ENCODE measurements at places on chromosomes 1 and 21.

- DNase-seq, result no peak
Observed at GRCh38 chr21:44972821-44973220, 33.0 kb downstream of the SLX9 start.

DNA sequence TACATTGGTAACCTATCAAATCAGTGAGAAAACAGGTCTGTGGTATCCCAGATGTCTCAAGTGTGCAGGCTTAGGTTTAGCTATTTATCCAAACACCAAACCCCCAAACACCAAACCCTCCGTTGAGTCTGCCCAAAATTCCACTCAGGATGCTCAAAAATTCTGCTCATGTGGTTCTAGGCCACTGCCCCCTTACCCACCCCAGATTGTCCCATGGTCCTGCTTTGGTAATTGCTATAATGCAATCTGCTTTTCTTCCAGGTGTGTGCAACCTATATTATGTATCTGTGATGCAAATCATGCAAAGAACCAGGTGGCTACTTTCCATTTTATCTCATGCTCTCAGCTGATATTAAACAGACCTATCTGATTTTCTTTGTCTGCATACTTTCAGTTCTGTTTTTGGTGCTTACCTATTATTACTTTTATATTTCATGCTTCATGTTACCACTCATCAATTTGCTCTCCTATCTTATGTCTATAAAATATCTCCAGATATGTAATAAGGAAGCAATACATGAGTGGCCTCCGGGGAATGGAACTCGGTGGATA lies 123.7 kb downstream of the TOMM20 start:
- no peak for DNase-seq

- no peak for DNase-seq
Observed at GRCh38 chr1:67371043-67371442, 59.2 kb downstream of the SERBP1 start.

GRCh38 chr1:156887317-156887716 lies 6.2 kb upstream of the PEAR1 start:
- DNase-seq, result no peak

- no peak for DNase-seq
Observed at GRCh38 chr21:38834725-38835124, 29.0 kb downstream of the ETS2 start.

DNA sequence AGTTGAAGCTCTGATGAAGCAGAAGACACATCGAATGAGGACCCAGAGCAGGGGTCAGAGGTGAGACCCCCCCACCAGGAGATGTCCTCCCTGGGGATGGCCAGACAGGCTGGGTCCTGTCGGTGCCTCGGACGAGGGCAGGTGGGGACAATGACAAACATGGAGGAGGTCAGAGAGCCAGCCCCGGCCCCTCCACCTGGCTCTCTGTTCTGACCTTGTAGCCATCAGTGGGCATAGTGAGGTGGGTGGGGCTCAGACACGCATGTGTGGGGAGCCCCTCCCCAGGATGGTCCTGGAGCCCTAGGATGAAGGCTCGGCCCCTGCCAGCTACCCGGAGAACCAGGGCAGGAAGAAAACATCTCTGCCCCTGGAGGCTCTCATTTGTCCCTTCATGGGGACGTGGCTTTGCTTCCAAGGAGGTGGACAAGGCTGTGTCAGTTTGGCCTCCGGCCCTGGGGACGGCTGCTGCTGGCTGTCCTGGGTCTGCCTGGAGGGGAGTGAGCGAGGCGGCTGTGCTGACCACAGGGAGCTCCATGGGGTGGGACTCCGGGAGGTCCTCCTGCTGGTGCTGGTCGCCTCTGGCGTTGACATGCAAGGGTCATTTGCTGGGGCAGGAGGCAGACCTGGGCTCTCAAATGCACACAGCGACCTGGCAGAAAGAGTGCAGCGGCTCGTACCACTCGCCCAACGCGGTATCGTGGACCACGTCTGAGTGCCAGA lies 2.6 kb downstream of the KRTAP10-6 start:
- DNase-seq, result no peak

- no peak for DNase-seq
Observed at GRCh38 chr1:27594564-27595510, 9.1 kb downstream of the AHDC1 start.

- DNase-seq, result no peak
Observed at GRCh38 chr1:230105754-230106625, 39.0 kb downstream of the GALNT2 start.

GRCh38 chr1:147267711-147268110 lies 25.2 kb downstream of the CHD1L start:
- no peak for DNase-seq

DNA sequence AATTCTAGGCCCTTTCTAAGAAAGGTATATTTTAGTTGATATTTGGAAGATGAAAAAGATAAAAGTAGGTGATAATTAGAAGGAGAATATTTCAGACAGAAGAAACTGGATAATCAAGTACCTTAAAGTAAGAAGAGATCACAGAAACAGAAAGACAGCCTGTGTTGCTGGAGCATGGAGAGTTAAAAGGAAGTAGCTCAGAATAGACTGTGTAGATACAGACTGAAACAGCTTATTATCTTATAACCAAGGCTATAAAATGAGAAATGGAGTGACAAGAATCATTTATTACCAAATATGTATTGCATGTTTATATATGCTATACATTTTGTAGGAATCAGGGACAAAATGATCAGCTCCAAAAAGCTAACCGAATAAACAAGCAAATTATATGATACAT lies 1120.3 kb downstream of the BRINP3 start:
- DNase-seq, result no peak

DNA sequence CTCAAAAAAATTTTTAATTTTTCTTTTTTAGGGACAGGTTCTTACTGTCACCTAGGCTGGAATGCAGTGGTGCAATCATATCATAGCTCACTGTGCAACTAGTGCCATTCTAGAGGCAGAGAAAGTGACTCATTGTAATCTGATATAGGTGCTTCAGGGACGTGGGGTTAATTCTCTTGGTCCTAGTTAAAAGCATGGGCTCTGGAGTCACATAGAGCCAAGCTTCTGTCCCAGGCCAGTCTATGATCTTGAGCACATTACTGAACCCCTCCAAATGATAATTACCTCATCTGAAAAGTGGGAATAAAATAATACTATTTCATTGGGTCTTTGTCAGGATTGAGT lies 1.1 kb upstream of the ADIPOR1 start:
- DNase-seq, result no peak

- DNase-seq, result no peak
Observed at GRCh38 chr1:230441183-230442029, 15.3 kb upstream of the PGBD5 start.

DNA sequence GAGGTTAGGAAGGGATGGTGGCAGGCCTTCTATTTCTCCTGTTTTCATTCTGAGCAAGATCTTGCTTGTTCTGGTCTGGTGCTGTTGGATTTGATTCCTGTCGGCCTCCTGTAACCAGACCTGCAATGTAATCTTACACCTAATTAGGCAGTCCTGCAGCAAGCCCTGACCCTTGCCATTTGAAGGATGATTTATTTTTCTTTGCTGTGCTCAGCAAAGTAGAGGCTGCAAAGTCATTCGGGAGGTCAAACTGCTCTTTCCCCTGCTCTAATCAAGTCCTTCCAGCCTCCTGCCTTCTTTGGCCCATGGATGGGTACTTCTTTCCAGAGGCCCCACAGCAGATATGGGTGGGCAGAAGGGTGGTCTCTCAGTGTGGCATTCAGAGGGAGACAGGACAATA lies 417.7 kb upstream of the USP24 start:
- no peak for DNase-seq

DNA sequence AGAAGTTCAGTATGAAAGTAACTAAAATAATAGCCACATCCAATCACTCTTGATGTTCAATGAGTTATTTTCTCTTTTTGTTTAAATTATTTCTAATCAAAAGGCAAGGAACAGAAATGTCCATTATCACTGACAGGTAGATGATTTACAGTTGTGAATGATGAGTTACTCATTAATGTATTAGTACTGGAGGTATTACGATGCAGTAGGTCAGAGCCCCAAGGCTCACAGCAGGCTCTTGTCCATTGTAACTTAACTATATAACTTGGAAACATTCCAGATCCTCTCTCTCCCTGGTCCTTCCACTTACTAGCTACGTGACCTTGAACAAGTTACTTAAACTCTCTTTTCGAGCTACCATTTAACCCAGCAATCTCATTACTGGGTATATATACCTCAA lies 39.5 kb downstream of the CRB1 start:
- DNase-seq, result no peak

DNA sequence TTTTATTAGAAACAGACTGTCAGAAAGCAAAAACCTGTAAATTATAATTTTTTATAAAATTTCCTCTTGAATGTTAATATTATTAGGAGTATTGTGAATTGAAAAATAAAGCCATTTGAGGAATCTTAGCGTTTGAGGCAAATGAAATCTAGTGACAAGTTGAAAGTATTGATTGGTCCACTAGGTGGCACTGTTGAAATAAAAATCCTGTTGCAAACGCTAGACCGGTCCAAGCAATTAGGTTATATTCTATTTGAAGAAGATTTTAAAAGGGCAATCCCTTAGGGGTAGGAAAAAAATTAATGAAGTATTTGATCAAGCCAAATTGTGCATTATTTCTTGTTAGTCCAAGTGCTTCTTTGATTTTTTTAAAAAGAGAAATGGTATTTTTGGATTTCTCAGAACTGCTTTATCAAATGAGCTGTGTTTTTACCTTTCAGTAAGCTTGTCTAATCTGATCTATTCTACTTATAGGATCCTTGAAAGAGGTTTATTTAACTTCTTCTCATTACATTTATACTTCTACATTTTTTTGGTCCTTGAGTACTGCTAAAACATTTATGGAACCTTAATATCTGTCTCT lies 57.7 kb downstream of the ATG4C start:
- no peak for DNase-seq

DNA sequence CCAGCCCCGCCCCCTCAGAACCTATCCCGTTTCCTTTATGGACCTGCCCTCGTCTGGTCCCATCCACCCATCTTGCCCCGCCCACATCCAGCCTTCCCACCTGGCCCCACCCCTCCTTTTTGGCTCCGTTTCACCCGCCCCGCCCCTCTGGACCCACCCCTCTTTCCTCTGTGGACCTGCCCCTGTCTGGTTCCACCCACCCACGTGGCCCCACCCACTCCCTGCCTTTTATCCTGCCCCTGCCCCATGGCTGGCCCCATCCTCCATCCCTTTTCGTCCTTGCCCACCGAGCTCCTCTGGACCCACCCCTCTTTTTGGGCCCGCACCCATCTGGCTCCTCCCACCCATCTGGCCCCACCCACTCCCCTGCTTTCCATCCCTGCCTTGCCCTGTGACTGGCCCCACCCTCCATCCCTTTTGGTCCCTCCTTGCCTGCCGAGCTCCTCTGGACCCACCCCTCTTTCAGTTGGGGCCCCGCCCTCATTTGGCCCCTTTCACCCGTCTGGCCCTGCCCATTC lies 177.3 kb downstream of the CAMTA1 start:
- DNase-seq, result peak; percentile 62

DNA sequence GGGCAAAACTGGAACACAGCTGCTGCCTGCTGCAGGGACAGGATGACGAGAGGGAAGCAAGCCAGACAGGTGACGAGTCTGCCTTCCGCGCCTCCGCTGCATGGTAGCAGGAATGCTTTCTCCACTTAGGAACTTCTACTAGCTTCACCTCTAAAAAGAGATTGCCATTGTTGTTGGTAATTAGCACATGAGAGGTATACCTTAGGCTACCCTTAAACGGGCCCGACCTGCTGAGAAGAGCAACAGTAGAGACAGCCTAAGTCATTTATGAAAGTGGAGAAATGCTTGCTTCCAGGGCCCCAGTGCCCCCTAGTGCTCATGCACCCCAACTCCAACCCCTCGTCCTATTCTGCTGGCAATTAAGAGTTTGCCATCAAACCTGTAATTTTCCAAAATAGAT lies 96.9 kb upstream of the AKT3 start:
- peak; percentile 44 for DNase-seq

DNA sequence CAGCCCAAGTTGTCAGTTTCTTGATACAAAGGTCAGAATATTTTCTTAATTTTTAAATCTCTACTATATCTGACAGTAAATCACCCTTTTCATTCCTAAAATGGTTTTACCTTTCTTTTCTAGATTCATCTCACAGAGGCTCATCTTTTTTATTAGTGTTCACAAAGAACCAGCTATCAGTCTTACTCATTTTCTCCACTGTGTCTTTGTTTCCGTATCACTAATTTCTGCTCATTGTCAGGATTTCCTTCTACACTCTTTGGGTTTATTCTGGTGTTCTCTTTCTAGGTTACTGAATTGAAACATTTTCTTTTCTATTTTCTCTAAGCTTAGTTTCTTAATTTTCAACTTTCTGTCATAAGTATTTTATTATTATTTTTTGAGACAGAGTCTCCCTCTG lies 8.7 kb downstream of the AGPAT3 start:
- DNase-seq, result no peak

- no peak for DNase-seq
Observed at GRCh38 chr1:93129507-93130099, 50.5 kb downstream of the MTF2 start.

DNA sequence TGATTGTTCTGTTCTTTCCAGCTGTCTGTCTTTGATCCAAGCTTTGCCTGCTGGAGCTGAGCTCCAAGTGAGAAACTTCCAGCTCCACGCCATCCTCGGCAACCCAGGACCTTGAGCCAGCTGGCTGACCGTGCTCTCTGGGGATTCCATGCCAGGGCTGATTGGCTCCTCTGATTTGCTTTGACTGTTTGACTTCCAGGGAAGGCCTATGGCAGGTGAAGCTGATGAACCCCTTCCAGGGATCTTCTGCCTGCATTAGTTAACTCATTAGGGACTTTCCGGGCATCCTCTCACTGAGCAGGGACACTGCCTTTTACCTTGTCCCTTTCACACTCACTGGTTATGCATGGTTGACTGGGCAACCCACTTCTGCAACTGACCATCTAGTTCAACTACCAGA lies 406.1 kb downstream of the RPS6KC1 start:
- DNase-seq, result no peak

DNA sequence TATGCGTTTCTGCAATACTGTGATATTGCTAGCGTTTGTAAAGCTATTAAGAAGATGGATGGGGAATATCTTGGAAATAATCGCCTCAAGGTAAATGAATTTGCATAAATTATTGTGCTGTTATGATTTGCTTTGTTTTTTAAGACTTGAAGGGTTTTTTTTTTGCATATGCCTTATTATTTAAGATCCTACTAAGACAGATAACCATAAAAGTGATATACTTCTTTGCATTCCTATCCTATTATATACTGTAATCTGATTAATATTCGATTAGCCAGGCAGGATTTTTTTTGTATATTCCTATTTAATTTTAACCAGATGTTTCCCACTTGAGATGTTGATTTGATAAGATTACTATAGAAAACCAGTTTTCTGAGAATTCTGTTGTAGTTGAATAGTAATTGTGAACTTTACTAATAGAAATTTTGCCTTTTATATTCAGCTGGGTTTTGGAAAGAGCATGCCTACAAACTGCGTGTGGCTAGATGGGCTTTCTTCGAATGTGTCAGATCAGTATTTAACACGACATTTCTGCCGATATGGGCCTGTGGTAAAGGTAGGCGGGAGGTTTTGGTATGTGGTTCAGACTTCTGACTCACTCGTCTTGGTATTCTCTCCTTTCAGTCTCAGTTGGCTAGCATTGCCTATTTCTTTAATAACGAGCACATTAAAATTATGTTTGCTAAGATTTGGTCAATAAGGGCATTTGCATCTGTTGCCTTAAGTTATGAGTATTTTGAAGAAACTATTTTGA lies 56.8 kb downstream of the ZBTB17 start:
- peak; percentile 24 for DNase-seq

Measured in CD8-positive, alpha-beta T cell (primary cell).